Fibroblast of skin of left quadriceps (primary cell): ENCODE measurements at places on chromosomes 3 and 15.

DNA sequence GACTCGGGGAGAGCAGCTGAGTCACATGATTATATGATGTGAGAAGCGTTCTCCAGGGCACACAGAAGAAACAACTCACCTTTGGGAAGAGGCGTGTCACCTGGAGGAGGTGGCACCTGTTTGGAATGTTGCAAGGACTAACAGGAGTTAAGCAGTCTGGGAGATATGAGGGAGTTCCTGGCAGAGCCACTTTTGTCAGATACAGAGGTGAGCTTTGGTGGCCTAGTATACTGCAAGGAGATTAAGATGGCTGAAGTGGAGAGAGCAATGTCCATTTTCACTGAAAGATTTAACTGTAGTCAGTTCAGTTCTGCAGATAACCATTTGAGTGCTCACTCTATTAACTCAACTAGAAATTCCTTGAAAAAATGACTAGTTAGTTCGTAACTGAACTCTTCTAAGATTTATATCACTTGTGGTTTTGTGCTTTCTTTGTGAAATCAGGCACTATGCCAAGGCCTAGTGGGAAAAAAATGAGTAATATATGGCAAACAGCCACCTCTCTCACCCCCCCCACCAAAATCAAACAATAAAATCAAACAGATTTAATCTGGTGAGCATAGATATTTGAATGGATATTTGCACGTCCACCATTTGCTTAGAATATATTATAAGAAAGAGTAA, 61.3 kb downstream of the CRYBG3 start:
- DNase-seq = peak; percentile 66

GRCh38 chr15:65416845-65417416, 5.8 kb downstream of the IGDCC4 start:
- DNase-seq = peak; percentile 52

DNA sequence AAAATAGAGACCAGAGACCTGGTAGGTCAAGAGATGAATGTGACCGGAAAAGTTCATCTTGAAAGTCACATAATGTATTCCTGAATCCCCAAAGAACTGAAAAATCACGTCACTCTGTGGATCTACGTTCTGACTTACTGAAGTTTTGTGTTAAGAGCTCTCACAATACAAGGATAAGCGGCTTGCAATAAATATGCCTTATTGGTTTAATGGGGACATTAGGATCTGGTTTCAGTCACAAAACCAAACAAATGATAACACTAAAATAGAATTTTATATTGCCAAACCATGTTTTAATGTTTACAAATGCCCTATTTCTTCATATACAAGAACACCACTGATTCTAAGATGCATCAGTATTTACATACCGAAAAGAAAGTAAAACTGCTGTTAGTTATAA, 164.2 kb downstream of the FMN1 start:
- DNase-seq = no peak

- DNase-seq = no peak
Measured at GRCh38 chr15:67018026-67018425, 47.4 kb upstream of the SMAD3 start.
